Fibroblast of the conjunctiva (primary cell): ENCODE measurements at places on chromosomes 16 and 17.

- no peak for DNase-seq
These were observed 76.5 kb downstream of the TIMM22 start for GRCh38 chr17:1073241-1073962.

- no peak for DNase-seq
These were observed 62.4 kb upstream of the FA2H start for GRCh38 chr16:74837056-74837455.

DNA sequence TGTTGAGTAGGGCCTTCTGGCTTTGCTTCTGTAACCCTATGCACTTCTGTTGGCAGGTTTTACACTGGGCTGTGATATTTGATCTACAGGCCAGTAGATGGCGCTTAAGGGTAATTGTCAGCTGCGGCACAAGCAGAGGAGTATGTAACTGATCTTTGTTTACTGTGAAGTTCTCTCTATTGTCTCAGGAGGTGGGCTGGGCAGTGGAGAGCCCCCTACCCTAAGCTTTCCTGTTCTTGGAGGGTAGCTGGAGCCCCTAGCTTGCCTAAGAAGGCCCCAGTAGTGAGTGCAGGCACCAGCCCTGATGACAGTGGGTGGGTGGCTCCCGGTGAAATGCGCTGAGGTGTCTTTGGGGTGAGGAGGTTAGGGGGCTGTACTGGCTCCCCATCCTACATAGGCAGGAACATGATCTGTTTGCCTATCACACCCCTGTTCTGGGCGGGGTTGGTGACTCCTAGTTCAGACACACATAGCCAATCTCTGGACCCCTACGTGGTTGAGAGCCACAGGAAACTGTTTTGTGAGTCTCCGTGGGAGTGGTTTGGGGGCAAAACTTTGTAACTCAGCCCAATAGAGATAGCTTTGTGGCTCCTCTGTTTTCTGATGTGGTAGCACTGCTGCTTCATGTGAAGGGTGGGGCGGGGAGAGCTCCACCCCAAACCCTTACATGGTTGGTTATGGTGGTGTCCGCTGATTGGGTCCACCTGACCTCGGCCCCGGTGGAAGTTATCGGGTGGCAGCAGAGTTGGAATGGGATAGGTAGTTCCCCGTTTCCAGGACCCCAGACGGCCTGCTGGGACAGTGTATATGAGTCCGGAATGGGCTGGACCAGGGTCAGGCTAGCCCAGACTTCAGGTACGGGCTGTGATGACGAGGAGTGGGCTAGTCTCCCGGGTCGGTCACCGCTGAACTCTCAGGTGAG lies 60.4 kb downstream of the SLFN11 start:
- peak; percentile 76 for DNase-seq

DNA sequence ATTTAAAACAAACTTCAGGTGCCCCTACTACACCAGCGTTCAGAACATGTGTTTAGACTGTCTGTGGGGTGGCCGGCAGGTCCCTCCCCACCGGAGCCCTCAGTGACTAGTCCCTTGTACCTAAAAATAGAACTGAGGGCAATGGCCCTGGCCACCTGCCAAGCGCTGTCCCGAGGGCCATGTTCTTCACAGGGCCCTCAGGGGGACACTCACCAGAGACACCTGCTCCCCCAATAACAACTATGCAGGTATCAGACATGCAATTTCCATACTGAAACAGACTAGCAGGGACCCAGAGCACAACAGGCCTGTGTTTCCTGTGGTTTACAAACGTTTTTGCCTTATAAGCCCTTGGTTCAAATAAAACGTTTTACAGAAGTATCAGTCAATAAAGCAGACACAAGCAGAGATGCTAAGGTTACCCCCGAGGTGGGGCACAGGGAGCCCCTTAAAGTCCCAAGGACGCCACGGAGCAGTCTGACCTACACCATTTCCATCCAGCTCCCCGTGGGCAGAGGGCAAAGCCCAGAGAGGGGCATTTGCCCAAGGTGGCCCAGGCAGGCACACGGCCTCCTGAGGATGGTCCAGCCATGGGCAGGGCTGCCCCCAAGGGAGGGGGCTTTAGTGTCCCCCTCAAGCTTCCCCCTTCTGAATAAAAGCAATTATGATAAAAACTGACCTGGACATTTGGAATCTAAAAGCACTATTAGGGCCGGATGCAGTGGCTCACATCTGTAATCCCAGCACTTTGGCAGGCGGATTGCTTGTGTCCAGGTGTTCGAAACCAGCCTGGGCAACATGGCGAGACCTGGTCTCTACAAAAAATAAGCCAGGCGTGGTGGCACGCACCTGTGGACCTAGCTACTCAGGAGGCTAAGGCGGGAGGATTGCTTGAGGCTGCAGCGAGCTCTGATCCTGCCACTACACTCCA lies 896 bp upstream of the MYLK3 start:
- no peak for DNase-seq

DNA sequence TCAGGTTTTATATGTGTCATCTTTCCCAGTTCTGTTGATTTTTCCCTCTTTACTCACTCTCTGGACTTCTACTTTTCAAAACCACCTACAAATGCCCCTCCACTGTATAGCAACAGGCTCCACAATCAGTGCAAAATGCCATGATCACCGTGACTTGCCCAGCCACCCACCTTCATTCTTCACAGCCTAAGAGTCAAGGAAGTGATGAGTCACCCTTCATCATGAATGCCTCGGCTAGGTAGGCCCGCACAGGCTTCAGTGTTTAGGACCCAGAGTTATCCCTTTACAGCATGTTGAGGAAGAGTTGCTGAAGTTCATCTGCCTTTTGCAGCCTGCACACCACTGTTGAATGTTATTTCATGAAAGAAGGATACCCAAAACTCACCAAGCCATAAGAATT lies 158.6 kb downstream of the PMP22 start:
- no peak for DNase-seq

DNA sequence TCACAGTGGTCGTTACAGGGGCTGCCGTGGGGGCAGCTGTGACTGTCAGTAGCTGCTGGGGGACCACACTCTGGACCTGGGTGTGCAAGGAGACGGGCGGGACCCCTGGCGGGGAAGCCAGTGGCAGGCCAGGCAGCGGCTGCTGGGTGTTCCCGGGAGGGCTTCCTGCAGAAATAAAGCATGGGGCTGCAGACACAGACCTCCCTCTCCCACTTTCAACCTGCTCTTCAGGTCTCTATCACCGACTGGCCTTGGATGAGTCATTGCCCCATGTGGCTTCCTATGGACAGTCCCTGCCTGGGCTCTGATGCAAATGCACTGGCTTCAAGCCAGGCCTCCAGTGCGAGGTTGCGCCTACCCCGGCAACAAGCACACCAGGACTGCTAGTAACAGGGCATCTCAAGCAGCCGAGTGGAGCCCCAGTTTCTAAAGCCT lies 17.2 kb downstream of the SREBF1 start:
- peak; percentile 75 for DNase-seq

DNA sequence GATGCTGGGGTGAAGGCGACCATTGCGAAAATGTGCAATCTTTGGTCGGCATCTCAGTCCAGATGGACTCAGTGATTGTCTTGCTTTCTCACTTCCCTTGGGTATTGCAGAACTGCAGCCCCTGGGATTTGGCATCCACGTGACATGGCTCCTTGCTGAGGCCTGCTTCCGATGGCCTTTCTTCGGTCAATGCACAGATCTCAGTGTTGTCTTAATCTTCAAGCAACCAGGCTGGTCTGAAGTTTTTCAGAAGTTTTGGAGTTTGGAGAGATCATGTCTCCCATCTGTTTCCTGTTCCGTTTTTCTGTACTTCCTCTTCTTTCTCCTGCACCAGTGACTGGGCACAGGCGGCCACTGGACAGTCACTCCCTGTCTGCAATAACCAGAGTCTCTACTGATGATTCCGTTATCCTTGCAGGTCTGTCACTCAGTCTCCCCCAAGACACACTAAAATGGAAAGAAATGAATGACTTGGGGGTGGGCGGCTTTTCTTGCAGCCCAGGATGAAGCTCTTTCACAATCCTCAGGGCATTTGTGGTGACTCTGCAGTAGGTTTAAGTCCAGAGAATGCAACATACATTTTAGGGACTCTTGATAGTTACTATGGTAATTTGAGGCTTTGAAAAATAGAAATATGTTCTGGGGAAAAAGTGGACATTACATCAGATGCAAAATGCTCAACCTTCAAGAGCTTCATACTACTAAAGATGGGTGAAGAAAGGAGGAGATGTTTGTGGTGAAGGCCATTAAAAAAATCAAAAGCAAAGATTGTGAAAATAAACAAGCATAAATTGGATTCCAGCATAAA lies 106.3 kb upstream of the ZFHX3 start:
- DNase-seq, result no peak

GRCh38 chr17:42182927-42183734 lies 2.1 kb downstream of the HCRT start:
- peak; percentile 8 for DNase-seq

DNA sequence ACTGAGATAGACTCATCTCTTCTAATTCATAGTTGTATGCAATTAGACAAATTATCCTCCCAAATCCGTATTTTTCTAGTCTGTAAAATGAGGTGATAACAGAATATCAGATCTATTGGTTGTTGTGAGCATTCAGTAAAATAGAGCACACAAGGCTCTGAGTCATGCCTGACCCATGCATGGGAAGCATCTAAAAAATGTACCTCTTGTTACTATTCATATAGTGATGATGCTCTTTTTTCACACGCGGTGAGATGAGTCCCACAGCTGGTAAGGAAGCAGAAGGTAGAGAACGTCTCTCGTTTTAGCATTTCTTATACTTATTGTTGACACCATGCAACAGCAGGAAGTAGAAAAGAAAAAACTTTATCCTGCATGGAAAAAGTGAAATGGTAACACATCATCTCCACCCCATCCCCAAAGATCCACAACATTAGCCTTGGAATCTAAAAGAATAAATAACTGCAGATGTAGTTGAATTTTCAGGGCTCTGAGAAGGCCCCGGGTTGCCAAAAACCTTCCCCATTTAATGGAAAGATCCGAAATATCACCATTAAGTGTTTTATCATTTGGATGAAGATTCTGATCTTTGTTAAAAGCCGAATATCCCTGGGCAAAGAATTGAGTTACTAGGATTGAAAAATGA lies 215.6 kb downstream of the TMEM114 start:
- no peak for DNase-seq

- no peak for DNase-seq
These were observed 26.9 kb downstream of the ABCC1 start for GRCh38 chr16:15976225-15976812.

- DNase-seq, result no peak
These were observed 102.7 kb downstream of the METRNL start for GRCh38 chr17:83181991-83182619.

DNA sequence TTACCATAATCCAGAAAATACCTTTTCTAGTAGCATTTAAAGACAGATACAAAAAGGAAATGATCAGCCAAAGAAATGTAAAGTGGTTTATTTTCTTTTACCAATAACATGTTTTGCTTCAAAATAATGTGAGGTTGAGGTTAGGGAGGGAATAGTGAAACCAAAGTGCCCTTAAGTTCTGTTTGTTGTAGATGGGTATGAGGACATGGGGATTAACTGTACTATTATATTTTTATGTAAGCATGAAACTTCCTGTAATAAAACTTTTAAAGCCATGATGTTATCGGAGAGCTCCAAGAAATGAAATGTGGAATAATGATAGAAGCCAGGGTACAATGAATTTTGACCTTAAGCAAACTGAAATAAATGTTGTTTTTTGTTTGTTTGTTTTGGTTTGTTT lies 9.9 kb downstream of the C16orf46 start:
- DNase-seq, result peak; percentile 5

DNA sequence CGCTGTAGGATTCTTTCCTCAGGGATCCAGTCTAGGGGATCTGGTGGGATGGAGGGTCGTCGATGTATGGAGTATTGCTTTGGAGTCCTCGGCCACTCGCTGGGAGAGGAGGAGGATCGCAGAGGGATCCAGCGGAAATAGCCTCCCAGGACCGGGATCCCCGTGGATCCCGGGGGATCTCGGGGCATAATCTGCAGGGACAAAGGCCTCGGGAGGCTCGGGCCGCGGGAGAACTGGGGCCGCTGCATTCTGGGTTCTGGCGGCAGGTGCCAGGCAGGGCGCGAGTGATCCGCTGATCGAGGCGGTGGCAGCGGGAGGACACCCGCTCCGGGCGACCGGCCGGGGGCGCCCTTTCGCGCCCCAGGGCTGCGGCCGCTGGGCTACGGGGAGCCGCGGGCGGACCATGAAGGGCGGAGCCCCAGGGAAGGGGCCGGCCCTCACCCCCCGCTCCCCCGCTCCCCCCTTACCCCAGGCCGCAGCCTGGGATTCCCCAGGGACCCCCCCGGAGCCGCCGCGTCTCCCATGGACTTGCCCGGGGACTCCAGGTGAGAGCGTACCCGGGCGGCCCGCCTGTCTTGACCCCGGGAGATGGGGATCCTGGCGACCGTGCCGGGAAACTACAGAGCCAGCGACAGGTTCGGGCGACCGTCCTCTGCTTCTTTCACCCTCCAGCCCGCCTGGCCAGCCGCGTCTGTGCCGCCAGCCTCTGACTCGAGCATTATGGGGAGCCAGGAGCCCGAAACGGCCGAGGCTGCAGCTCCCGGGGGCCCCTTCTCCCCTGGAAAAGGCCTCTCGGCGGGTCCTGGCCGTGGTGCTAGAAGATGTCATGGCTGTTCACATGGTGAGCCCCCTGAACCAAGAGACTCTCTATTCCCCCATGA lies 604 bp downstream of the PRR14 start:
- peak; percentile 50 for DNase-seq

DNA sequence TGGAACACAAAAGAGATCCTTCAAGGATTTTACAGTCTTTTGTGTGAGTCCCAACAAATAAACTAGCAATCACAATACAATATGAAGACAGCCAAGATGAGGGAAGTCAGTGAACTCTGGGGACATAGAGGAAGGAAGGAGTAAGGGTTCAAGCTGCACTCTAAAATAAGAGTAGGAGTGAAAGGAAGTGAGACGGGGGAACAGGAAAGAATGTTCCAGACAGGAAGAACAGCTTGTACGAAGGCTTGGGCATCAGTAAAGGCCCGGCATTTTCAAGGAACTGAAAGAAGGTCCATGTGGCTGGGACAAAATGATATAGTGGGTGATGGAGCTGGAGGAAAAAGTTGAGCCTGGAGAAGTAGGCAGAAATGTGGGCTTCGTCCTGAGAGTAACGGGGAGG lies 4.5 kb downstream of the CCL17 start:
- no peak for DNase-seq

GRCh38 chr16:3656491-3657468 lies 2.3 kb downstream of the DNASE1 start:
- no peak for DNase-seq

DNA sequence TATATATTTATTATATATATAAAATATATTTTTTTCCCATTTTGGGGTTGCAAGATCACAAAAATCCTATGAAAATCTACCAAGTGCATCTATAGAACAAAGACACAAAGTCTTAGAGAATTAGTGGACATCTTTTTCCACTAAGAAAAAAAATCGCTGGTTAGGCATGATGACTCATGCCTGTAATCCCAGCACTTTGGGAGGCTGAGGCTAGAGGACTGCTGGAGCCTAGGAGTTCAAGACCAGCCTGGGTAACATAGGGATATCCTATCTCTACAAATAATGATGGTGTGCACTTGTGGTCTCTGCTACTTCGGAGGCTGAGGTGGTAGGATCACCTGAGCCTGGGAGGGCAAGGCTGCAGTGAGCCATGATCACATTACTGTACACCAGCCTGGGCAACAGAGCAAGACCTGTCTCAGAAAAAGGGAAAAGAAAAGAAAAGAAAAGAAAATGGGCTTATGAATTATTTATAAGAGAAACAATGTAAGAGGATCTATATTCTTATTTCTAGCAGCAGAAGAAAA lies 185.1 kb upstream of the PSMD7 start:
- no peak for DNase-seq
